ENCODE measurements at places on chromosomes 7 and 10.

DNA sequence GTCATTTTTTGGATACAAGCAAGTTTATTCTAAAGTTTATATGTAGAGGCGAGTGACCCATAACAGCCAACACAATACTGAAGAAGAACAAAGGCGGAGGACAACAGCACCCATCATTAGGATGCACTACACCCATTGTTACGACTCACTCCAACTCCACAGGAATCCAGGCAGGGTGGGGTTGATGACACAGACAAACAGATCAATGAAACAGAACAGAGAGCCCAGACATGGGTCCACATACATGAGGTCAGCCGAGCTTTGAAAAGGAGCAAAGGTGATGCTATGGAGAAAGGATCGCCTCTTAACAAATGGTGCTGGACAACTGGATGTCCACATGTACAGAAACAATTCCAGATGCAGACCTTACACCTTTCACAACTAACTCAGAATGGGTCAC, 426.4 kb downstream of the PTPRN2 start:
- DNase-seq, result no peak

GRCh38 chr10:70858759-70859158, 29.6 kb downstream of the PCBD1 start:
- no peak for DNase-seq

DNA sequence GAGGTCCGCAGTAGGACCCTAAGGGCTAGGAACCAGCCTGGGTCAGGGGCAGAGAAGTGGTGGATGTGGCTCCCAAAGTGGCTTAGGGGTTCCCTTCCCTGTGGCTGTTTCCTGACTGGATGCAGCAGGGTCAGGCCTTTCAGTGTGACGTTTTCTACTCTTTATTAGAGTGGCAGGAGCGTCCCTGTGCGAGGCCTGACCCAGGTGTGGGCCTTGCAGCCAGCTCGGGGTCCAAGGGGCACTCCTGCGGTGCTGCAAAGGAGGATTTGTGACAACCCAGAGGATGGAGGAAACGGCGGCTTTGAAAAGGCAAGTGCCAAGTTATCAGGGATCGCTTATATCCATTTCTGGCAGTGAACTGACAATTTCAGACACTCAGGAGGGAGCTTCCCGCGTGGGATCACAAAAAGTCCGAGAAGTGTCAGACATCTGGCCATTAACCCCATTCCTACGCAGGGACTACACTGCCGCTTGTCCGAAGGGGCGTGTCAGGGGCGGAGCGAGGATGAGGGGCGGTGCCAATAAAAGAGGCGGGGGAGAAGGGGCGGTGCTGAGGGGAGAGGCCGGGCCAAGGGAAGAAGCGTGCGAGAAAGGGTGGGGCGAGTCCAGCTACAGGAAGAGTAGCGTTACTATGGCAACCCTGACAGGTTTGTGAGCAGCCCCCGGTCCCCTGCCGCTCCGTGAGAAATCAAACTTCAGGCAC, 98.8 kb upstream of the ZNF722 start:
- DNase-seq, result no peak

DNA sequence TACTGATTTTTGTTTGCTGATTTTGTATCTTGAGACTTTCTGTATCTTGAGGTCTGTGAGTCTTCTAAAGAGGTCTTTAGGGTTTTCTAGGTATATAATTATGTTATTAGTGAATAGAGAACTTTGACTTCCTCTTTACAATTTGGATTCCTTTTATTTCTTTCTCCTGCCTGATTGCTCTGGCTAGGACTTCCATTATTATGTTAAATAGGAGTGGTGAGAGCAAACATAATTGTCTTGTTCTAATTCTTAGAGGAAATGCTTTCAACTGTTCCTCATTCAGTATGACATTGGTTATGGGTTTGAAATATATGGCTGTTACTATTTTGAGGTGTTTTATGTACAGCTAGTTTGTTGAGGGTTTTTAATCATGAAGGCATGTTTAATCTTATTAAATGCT, 308.0 kb upstream of the TEX47 start:
- no peak for DNase-seq

- no peak for DNase-seq
These were observed 71.4 kb downstream of the HTR5A start for GRCh38 chr7:155141562-155141961.

DNA sequence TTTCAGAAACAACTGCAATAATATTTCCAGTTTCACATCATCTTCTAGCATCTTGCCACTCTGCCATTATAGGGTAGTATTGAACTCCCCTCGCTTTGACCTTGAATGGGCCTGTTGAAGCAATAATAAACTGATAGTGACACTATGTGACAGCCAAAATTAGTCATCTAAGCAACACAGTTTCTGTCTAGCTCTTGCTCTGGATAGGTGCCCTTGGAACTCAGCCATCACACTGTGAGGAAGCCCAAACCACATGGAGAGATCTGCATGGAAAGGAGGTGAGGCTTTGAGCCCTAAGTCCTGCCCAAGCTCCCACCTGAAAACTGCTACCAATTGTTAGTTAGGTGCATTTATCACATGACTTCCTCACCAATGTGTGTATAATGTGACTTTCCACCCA, 18.1 kb upstream of the KCND2 start:
- no peak for DNase-seq

DNA sequence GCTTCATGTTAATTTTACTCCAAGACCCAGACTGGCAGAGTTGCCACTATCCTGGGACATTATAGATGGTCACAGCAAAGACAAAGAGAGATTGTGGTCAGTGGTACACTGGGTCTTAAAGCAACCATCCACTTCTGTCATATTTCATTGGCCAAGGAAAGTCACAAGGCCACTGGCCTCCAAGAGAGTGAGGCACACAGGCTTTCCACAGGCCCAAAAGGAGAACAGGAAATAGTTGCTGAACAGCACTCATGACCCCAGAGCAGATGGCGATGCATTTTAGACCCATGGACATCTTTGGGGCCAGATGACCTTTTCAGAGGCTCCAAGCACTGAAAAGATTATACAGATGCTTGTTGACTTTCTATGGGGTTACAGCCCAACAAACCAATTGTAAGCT, 97.4 kb downstream of the ARID5B start:
- DNase-seq, result no peak

- no peak for DNase-seq
These were observed 33.5 kb upstream of the RNF148 start for GRCh38 chr7:122736183-122736582.

DNA sequence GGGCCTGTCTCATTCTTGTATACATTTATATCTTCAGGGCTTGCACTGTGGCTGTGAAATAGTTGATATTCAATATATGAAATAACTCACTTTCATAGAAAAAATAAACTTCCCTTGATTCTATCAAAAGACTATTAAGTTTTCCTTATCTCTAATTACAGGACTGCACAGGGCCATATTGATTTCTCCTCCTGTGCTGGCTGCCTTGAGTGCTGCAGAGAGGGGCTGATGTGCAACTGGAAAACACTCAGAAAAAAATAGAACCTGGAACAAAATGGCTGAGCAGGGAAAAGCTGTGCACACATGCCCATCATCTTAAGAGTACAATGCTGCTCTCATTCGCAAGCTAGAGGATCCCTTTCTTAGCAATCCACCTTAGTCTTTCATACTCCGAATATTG, 5.9 kb upstream of the HDAC9 start:
- DNase-seq, result no peak

GRCh38 chr10:124417895-124418725, 613 bp downstream of the OAT start:
- DNase-seq, result peak; percentile 51
